Right lobe of liver (tissue), 6 donors: ENCODE measurements at places on chromosomes 1 and 21. TPM values are rescaled to one million over a fixed set of nuclear protein-coding genes. Genes with fewer than 3 reads are reported as not detected.

Gene FMO4
- 27.7 TPM for total RNA-seq

Gene SELENBP1
- 85.6 TPM for total RNA-seq

Gene LENEP
- not detected for total RNA-seq

Gene PODN
- total RNA-seq, result 2.8 TPM

GRCh38 chr1:84846387-84846786 lies 46.6 kb downstream of the LPAR3 start:
- no peaks in the 10 kb centered on the region for H3K27me3 ChIP-seq
- no peak overlapping the region for H3K27ac ChIP-seq
- no peak overlapping the region for H3K4me3 ChIP-seq
- no peak for DNase-seq
- peaks cover 14% of the 10 kb centered on the region for H3K4me1 ChIP-seq
